Stimulated activated CD4-positive, alpha-beta T cell treated with anti-CD3 and anti-CD28 coated beads, Interleukin-1b, Interleukin-23, amount 100 ng/mL, for 1 hour (primary cell): ENCODE measurements at places on chromosomes 12 and 14.

- no peak for DNase-seq
Measured at GRCh38 chr14:36707570-36707969, 45.9 kb downstream of the PAX9 start.

- DNase-seq, result no peak
Measured at GRCh38 chr14:84403585-84403984, 1126.4 kb upstream of the FLRT2 start.

DNA sequence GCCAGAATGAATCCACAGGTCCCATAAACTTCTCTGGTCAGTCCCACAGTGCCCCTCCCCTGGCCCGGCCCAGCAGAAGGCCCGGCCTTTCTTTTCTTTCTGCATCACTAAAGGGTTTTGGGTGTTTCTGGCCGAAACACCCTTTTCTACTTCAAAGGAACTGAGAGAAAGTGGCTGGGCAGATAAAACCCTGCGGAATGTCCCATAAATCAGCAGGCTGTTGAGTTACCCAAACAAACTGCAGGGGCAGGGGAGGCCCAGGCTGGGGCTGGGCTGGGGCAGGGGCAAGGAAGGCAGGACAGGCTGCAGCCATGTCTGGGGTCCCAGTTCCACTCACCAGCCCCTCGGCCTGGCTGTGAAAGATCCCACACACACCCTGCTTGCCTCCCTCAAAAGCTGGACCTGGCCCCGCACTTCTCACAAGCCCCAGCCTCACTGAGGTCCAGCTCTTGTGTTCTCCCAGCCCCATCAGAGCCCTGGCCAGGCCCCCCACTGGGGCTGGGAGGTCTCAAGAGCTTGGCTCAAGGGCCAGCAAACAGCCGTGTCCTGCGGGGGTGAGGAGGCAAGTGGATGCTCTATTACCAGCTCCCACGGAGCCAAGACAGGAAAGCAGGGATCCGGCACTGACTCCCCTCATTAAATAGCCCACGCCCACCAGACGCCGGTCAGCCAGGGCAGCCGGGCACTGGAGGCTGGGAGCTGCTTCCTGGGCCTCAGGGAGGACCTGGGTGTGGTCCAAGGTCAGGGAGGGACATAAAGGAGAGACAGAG is 41.9 kb downstream of the CCNK start:
- DNase-seq, result no peak

DNA sequence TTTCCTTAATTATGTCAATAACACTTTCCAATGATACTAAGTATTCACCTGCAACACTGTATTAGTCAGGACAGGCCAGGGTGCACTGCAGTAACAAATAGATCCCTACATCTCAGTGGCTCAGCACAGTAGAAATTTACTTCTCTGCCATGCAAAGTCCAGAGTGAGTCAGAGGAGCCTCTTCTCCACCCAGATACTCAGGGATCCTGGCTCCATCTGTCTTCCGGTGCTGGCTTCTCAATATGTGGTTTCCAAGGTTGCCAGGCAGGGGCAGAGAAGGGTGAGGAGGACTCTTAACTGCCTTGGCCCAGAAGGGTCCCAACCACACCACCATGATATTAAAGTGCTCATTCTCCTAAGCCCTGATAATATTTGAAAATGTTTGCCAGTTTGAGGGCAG is 47.8 kb downstream of the ADGRD1 start:
- DNase-seq, result no peak

DNA sequence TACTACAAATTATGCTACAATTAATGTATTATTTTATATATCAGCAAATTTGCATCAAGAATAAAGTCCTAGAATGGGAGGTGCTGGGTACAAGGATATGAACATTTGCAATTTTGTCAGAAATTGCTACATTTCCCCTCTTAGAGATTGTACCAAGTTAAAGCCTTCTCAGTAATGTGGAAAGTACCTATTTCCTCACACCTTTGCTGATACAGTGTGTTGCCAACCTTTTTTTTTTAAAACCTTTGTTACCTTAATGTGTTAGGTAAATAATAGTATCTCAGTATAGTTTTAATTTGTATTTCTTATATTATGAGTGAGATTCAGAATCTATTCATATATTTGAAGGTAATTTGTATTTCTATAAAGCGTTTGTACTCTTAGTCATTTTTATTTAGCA is 95.4 kb upstream of the HIF1A start:
- no peak for DNase-seq

GRCh38 chr12:54358191-54358944 is 5.9 kb downstream of the GPR84 start:
- no peak for DNase-seq

DNA sequence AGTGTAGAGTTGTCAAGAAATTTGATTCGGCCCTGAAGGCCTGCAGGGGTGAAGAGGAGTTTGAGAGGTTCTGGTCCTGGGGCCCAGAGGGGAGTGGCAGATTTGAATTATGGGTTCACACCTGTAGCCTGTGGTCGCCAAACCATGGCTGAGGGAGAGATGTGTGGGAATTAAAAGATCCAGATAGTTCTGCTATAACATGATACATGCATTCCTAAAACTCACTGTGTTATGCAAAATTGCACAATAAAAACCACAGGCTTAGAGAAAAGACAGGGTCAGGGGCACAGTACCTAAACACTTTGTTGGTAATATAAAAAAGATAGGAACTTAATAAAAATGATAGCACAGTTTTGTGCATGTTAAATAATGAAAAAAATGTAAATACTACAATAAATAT is 106.2 kb downstream of the TMEM30B start:
- no peak for DNase-seq

GRCh38 chr12:108611884-108612415 is 14.1 kb upstream of the TMEM119 start:
- DNase-seq, result no peak

- DNase-seq, result no peak
Measured at GRCh38 chr12:34347367-34347766, 325.1 kb downstream of the ALG10 start.

- peak; percentile 36 for DNase-seq
Measured at GRCh38 chr12:108565976-108566375, 3.6 kb downstream of the ISCU start.

DNA sequence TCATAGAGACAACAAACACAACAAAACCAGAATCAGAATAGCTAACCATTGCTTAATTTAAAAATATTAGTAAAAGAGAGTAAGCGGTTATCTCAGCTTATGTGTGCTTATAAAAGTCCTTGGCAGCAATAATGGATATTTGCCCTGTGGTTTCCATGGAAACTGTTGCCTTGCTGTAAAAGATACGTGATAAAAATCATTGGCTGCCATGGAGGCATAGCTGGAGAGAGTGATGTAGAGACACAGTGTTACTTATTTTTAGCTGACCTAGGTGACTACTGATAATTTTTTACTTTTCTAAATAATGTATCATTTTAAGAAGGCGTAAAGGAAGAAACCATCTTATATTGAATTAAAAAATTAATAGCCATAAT is 92.9 kb downstream of the ERC1 start:
- DNase-seq, result no peak

DNA sequence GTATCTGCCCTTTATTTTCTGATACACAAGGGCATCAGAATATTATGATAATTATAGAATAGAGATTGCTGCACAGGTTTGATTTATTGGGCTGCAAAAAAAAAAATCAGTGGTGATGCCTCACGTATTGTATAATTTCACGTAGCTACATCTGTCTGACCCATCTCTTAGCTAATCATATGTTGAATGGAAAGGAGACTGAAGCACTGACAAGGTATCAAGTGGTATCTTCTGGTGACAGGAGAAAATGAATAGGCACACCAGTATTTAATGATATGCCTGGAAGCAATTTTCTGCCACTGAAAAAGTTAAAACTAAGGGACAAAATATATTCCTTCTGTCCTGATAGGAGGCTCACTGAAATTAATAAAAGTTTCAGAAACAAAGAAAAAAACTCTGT is 837.2 kb upstream of the FBXO33 start:
- DNase-seq, result no peak

- DNase-seq, result no peak
Measured at GRCh38 chr12:26126340-26127284, 1.8 kb upstream of the BHLHE41 start.

- DNase-seq, result no peak
Measured at GRCh38 chr12:96501133-96501761, 11.9 kb downstream of the CFAP54 start.

GRCh38 chr12:53346491-53346890 is 10.3 kb upstream of the SP7 start:
- no peak for DNase-seq

DNA sequence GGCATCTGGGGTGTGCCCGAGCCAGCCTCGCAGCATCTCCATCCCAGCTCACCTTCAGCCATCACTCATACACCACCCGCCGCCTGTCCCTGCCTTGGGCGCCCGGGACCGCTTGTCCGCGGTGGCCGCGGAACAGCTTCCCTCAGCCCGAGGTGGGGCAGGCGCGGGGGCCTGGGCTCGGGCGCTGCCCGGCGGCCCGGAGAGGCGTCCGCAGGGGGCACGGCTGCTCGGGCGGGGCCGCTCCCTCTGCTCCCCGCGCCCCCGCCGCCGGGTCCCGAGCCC is 430 bp downstream of the SLC41A2 start:
- DNase-seq, result no peak

- DNase-seq, result no peak
Measured at GRCh38 chr14:98858158-98858557, 413.8 kb downstream of the BCL11B start.

GRCh38 chr12:123861392-123861791 is 99.3 kb downstream of the DNAH10 start:
- no peak for DNase-seq

- DNase-seq, result no peak
Measured at GRCh38 chr12:105220929-105221290, 15.1 kb downstream of the APPL2 start.

DNA sequence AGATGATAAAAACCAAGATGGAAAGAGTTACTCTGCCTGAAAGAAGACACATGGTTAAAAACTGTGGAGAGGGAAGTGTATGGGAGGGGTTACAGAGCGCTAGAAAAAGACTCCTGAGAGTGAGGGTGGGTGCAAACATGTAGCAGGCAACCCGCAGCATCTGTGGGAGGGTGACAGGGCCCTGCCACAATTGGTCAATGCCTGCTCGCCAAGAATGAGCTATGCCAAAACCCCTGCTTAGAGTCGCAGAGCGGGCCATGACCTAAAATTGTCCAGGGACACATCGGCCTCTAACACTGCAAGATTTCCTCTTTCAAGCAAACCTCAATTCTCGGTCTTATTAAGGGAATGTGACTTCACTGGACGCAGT is 700 bp downstream of the PRKAG1 start:
- no peak for DNase-seq

DNA sequence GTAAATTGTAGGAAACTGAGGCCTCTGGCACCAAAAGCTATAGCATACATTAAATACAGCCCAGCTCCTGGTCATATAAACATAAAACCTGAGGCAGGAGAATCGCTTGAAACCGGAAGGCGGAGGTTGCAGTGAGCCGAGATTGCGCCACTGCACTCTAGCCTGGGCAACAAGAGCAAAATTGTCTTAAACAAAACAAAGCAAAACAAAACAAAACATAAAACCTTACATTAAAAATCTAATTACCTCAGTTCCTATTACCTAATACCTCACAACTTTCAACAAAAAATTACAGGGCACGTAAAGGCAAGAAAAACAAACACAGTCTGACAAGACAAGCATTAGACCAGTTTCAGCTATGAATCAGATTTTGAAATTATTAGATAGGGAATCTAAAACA is 36.7 kb downstream of the TMEM116 start:
- no peak for DNase-seq

DNA sequence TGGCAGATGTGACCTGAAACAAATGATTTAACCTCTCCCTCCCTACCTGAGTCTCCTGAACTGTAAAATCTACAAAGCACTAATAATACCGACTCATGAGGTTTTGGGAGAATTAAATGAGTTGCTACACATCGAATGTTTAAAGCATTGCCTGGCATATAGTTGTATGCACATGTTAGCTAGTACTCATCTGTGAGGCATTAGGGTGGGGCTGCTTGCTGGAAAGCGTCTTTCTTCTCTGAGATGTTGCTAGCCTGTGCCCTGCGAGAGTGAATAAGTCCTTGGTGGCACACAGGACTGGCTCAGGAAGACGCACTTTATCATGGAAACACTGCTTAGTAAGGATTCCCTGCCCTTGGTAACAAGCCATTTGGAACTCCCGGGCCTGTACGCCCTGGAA is 6.1 kb downstream of the RAPGEF3 start:
- no peak for DNase-seq

- DNase-seq, result no peak
Measured at GRCh38 chr12:79422060-79422812, 268.5 kb downstream of the PAWR start.

DNA sequence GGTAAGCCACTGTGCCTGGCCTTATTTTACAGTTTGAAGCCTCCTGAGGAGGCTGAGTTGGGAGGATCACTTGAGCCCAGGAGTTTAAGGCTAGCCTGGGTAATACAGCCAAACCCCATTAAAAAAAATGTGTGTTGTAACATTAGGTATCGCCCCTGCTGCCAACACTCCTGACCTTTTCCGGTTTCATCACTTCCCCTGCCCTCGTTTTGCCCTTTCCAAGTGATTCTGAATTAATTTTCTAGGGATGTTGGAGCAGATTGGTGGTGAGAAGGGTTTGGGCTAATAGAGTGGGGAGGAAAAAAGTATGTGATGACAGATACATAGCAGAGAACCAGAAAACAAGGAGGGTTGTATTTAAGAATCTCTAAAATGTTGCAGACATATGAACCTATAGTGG is 25.6 kb upstream of the C12orf71 start:
- no peak for DNase-seq

- no peak for DNase-seq
Measured at GRCh38 chr12:127214186-127214585, 1052.8 kb upstream of the TMEM132C start.

GRCh38 chr12:105487963-105488362 is 157.5 kb downstream of the C12orf75 start:
- DNase-seq, result no peak

GRCh38 chr14:33493266-33493665 is 457.6 kb downstream of the EGLN3 start:
- DNase-seq, result no peak

DNA sequence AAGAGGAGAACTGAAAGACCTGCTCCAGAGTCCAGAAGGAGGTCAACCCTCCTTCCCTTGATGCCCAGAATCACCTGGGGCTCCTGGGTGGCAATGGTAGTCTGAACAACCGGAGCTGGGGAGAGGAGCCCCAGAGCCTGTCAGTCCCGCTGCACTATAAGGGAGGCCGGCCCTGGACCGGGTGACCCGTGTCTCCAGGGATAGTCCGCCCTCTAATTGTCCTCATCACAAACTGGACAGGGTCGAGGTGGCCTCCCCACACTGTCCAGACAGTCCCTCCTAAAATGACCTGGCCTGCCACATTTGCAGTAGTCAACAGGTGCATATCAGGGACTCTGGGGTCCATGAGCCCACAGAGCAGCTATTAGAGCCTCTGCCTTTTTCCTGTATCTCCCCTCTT is 43.2 kb downstream of the HSD17B6 start:
- DNase-seq, result no peak

GRCh38 chr12:113208041-113208934 is 13.0 kb upstream of the TPCN1 start:
- DNase-seq, result no peak

DNA sequence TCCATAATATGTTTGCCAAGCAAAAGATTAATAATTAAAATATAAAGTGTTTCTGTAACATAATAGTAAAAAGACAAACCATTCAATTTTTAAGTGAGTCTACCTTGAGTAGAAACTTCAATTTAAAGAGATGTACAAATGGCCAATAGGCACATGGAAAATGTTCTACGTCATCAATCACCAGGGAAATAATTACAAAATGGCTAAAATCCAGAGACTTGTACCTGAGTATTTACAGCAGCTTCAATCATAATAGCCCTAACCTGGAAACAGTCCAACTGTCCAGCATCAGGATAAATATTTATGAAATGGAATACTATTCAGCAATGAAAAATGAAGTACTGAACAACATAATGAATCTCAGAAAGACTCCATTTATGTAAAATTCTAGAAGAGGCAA is 95.5 kb upstream of the FAR2 start:
- no peak for DNase-seq

- no peak for DNase-seq
Measured at GRCh38 chr12:91562476-91562875, 379.9 kb upstream of the DCN start.
